HL-60 (cell line): ENCODE measurements at places on chromosomes 2 and 18.

- DNase-seq = no peak
These were observed 83.6 kb upstream of the OTX1 start for GRCh38 chr2:62966991-62967390.

- no peak for DNase-seq
These were observed 108.5 kb downstream of the SOCS6 start for GRCh38 chr18:70397259-70397925.

DNA sequence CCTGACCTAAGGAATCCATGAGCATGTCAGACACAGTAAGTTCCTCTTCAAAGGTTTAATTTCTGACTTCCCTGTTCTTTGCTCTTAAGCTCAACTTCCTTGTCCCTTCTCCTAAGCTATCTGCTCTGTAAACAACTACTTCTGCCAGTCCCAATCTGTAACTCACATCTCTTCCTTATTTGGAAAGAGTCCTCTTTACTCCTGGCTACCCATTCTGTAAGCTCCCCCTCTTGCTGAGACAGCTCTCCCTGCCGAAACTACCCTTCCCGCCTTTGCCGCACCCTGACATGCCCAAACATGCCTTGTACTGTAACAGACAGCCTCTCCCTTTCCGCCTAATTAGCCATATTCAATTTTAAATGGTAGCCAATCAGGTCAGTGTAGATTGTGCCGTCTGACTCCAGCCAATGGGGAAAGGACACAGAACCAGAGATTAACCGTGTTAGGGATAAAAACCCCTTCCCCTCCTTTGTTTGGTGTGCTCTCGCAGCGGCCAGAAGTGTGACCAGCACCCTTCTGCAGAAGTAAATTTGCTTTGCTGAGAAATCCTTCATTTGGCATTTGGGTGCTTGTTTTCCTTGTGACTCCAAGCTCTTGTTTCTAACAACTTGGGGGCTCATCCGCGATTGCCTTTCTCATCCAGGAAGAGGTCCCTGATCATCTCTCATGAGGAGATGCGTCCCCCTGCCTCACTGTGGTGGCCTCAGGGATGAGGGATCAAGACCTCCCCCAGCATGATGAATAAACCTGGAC, 49.0 kb downstream of the PIAS2 start:
- DNase-seq = peak; percentile 11

DNA sequence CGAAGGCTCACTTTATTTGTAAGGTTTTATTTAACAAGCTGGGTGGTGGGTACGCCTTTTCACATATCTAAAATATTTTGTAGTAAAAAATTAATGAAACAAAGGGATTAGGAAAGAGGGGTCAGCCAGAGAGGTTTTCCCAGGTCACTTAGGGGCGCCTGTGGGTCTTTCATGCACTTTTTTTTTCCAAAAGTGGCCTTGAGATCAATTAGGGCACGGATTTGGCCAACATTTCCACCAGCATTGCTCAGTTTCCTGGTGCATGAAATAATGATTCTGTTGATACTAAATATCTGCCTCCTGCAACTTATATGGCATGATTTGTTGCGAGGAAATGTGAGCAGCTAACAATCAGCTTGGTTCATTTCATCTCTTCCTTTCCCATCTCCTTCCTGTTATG, 67.6 kb upstream of the ZCCHC2 start:
- DNase-seq = no peak

DNA sequence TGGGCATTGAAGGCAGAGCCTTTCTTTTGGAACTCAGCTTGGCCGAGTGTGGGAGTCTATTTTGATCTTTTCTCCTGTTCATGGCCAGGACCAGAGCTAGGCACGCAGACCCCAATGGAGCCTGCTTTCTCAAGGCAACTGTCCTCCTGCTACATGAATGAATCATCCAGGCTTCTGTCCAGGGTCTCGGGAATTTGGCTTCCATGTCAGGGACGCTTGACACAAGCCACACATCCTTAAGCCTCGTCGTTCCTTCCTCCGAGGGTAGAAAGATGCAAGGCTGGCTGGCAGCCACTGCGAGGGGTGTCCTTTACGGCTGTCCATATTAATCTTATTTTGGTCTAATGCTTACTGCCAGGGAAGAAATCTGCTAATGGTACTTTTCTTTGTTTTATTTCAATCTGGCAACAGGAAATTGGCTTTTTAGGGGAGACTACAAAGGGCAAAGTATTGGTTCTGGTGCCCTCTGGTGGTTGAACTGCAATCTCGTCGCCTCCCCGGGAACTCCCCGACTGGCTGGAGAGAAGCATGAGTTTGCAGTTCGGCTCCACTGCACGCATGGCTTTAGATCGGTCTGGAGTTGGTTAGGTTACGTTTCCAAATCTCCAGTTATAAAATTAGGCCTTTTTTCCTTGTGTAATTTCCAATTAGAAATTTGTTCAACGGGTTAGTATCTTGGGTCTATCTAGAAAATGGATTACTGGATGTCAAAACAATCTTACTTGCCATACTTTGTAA, 135.2 kb downstream of the ALPK2 start:
- DNase-seq = peak; percentile 38

GRCh38 chr2:177338177-177338721, 54.3 kb upstream of the AGPS start:
- no peak for DNase-seq

- no peak for DNase-seq
These were observed 101.4 kb downstream of the ARHGAP28 start for GRCh38 chr18:6830916-6831315.
